ENCODE measurements at places on chromosomes 11 and 22. TPM values are rescaled to one million over a fixed set of nuclear protein-coding genes. Genes with fewer than 3 reads are reported as not detected.

PATE4 gene
- not detected for total RNA-seq

EMID1 gene
- not detected for total RNA-seq

- no peak for DNase-seq
- peak overlapping the region; percentile 85 for H3K27ac ChIP-seq
- peaks cover 17% of the 10 kb centered on the region for H3K4me1 ChIP-seq
- H3K36me3 ChIP-seq = peaks cover 31% of the 10 kb centered on the region
- H3K27me3 ChIP-seq = no peaks in the 10 kb centered on the region
Measured at GRCh38 chr22:29375398-29376076, 12.8 kb downstream of the AP1B1 start.

DNA sequence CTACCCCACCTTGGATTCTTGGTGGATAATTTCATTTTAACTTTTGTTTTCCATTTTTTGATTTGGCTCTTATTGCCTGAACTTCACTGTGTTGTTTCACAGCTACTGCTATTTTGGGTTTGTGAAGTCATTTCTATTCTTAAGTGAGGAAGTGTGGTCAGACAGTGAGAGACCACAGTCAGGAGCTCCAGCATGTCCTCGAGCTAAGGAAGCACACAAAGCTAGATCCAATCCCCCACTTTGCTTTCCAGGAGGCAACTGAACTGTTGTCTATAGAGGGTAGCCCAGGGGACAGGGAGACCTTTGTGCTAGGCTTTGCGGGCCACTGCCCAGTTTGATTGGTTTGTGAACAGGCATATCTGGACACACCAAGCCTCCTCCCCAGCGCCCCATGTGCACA lies 251.8 kb upstream of the KIRREL3 start:
- H3K4me1 ChIP-seq = no peaks in the 10 kb centered on the region
- H3K27me3 ChIP-seq = no peaks in the 10 kb centered on the region
- no peak for DNase-seq
- no peak overlapping the region for H3K4me3 ChIP-seq

- DNase-seq = no peak
- peaks cover 3% of the 10 kb centered on the region for H3K27me3 ChIP-seq
- peaks cover 4% of the 10 kb centered on the region for H3K4me1 ChIP-seq
Measured at GRCh38 chr11:113677685-113678084, 28.4 kb downstream of the TMPRSS5 start.

- no peak overlapping the region for H3K27ac ChIP-seq
- peak overlapping the region; percentile 60 for H3K4me3 ChIP-seq
- peaks cover 2% of the 10 kb centered on the region for H3K36me3 ChIP-seq
- H3K4me1 ChIP-seq = peaks cover 9% of the 10 kb centered on the region
Measured at GRCh38 chr11:111978028-111978771, 41.1 kb downstream of the DIXDC1 start.

GRCh38 chr22:22787786-22788459 lies 99.7 kb upstream of the IGLL5 start:
- peak; percentile 62 for DNase-seq
- no peak overlapping the region for H3K4me3 ChIP-seq
- H3K27me3 ChIP-seq = no peaks in the 10 kb centered on the region
- peaks cover 8% of the 10 kb centered on the region for H3K4me1 ChIP-seq
- no peaks in the 10 kb centered on the region for H3K36me3 ChIP-seq

GRCh38 chr11:56911312-56911711 lies 77.4 kb upstream of the OR5AK2 start:
- peaks cover 4% of the 10 kb centered on the region for H3K27me3 ChIP-seq
- H3K27ac ChIP-seq = no peak overlapping the region
- H3K36me3 ChIP-seq = no peaks in the 10 kb centered on the region
- DNase-seq = no peak

DNA sequence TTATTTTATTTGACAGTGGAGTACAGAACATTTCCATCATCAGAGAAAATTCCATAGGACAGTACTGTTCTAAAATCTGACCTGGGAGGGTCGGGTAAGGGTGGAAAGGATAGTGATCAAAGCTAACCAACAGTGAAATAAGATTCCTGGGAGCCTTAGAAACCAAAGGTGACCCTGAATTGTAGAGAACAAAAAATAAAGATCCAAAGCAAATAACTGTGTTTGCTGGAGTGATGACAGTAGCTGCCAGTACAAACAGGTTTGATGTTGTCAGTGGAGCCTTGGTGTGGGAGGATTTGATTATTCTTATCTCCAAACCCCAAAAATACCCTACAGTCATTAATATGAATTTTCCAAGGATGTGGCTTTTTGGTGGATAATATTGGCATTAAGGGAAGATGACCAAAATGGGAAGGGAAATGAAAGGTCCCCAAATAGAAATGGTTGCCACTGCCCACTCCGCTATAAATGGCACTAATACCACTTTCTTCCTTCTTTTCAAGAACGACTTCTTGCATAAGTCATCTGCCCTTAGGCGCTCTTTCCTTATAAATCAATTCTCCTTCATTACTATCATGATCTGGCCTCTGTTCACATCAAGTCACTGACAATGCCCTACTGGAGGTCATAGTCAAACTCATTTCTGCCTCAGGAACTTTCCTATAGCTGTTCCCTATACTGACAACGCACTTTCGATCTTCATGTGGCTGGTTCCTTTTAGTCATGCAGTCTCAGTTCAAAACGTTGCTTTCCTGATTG lies 44.4 kb downstream of the EHF start:
- no peak overlapping the region for H3K4me3 ChIP-seq
- no peaks in the 10 kb centered on the region for H3K4me1 ChIP-seq
- DNase-seq = no peak
- no peak overlapping the region for H3K27ac ChIP-seq
- no peaks in the 10 kb centered on the region for H3K36me3 ChIP-seq

All from activated naive CD8-positive, alpha-beta T cell treated with anti-CD3 and anti-CD28 coated beads for 36 hours (primary cell).